Left renal cortex interstitium (tissue), 4 donors: ENCODE measurements at places on chromosomes 16 and 17. TPM values are rescaled to one million over a fixed set of nuclear protein-coding genes. Genes with fewer than 3 reads are reported as not detected.

Gene ANKRD40CL
- 0.46 TPM for polyA plus RNA-seq

Gene FNDC8
- polyA plus RNA-seq: not detected

Gene EVI2A
- 2.0 TPM for polyA plus RNA-seq

Gene HS3ST3A1
- polyA plus RNA-seq: 2.1 TPM

Gene CPHXL2
- 0.46 TPM for polyA plus RNA-seq

Gene HOXB7
- polyA plus RNA-seq: 64.9 TPM

Gene SCNN1B
- polyA plus RNA-seq: 13.3 TPM

Gene CACNG1
- polyA plus RNA-seq: not detected

Gene RAI1
- 36.8 TPM for polyA plus RNA-seq

Gene DPEP3
- polyA plus RNA-seq: 0.05 TPM

Gene TNFRSF13B
- polyA plus RNA-seq: not detected

Gene DPEP2
- polyA plus RNA-seq: 1.1 TPM

Gene TEX19
- not detected for polyA plus RNA-seq

Gene ARRB2
- 33.5 TPM for polyA plus RNA-seq

Gene RAMP2
- polyA plus RNA-seq: 118 TPM

Gene PHOSPHO1
- polyA plus RNA-seq: 2.3 TPM

Gene MEOX1
- 25.0 TPM for polyA plus RNA-seq

Gene RHBDF2
- 9.2 TPM for polyA plus RNA-seq
